ENCODE measurements at places on chromosomes 6 and 20. TPM values are rescaled to one million over a fixed set of nuclear protein-coding genes. Genes with fewer than 3 reads are reported as not detected.

The REM1 gene
- total RNA-seq, result 0.07 TPM

The CRYBG1 gene
- total RNA-seq, result 20.0 TPM

The RBBP9 gene
- 16.2 TPM for total RNA-seq

The RNF182 gene
- 9.7 TPM for total RNA-seq

The CAGE1 gene
- total RNA-seq, result 0.07 TPM

The FAM217A gene
- not detected for total RNA-seq

The ADGRF5 gene
- total RNA-seq, result 39.0 TPM

The COL19A1 gene
- 2.6 TPM for total RNA-seq

The TGM3 gene
- not detected for total RNA-seq
